ENCODE measurements at places on chromosomes 2 and 18. TPM values are rescaled to one million over a fixed set of nuclear protein-coding genes. Genes with fewer than 3 reads are reported as not detected.

The REEP1 gene
- 0.53 TPM for total RNA-seq

The CRYBA2 gene
- not detected for total RNA-seq

DNA sequence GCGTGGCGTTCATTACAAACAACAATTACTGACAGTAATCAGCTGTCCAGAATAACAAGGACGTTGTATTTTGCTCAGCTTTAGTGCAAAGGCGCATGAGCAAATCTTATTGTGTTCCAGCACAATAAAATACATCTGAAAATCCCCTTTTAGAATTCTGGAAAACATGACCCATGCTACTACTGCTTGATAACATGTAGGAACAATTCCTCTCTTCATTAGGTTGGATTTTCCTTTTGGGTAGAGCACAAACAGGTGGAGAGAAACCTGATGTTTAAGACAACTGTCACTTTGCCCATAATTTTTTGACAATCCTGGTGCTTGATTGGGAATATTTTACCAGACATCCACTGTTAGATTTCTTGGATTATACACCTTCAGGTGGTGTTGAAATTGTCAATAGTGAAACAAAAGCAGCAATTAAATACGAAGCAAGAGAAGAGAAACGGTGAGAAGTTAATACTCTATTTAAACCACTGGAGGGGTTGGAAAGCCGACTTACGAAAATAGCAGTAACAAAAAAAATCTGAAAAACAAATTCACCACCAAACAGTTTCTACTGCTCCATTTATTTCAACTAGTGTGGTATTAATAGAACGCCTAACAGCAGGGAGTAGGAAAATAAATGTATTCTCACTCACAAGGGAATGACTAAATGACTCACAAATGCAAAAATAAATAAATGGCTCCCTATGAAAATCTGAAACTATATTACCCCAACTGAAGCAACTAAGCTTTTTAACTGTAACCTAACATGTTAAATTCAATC, 102.7 kb downstream of the CPO start:
- no peak overlapping the region for H3K4me3 ChIP-seq
- DNase-seq, result no peak
- no peaks in the 10 kb centered on the region for H3K27me3 ChIP-seq
- no peaks in the 10 kb centered on the region for H3K36me3 ChIP-seq
- peaks cover 13% of the 10 kb centered on the region for H3K4me1 ChIP-seq
- H3K27ac ChIP-seq, result no peak overlapping the region

The AQP12A gene
- total RNA-seq, result not detected

The SLC14A1 gene
- not detected for total RNA-seq

The LINC00305 gene
- not detected for total RNA-seq

The SAG gene
- not detected for total RNA-seq

GRCh38 chr2:11718606-11719005, 27.8 kb upstream of the LPIN1 start:
- H3K36me3 ChIP-seq, result no peaks in the 10 kb centered on the region
- no peak overlapping the region for H3K27ac ChIP-seq
- no peaks in the 10 kb centered on the region for H3K4me1 ChIP-seq

DNA sequence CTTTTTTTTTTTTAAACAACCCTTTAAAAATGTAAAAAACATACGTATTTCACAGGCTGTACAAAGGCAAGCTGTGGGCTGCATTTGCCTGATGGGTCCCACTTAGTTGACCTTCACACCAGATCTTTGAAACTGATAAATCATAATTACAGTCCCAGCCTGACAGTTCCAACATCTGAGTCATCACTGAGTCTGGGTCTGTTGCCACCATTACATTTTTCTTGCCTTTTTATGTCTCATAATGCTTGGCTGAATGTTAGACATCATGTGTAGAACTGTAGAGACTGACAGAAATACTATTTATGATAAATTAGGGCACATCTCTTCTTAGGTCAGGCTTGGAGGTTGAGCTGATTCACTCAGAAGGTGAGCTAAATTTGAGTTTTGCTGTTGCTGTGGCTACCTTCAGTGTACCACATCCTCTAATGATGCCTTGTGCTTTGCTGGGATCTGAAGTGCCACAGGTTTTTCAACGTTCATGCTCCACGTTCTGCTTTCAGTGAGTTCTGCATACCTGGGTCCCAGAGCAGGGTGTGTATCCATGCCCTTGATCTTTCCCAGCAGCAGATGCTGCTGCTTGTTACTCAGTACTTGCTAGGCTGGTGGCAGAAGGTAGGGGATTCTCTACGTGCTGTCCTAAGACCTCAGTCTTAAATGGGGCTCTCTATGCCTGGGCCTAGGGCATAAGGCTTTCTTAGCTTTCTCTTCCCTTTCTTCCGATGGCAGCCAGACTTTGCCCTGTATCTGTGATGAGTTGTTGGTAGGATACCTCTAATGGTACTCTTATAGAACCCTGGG, 160.6 kb upstream of the SMAD7 start:
- DNase-seq, result no peak
- H3K27me3 ChIP-seq, result no peaks in the 10 kb centered on the region
- H3K4me3 ChIP-seq, result no peak overlapping the region
- no peaks in the 10 kb centered on the region for H3K4me1 ChIP-seq

DNA sequence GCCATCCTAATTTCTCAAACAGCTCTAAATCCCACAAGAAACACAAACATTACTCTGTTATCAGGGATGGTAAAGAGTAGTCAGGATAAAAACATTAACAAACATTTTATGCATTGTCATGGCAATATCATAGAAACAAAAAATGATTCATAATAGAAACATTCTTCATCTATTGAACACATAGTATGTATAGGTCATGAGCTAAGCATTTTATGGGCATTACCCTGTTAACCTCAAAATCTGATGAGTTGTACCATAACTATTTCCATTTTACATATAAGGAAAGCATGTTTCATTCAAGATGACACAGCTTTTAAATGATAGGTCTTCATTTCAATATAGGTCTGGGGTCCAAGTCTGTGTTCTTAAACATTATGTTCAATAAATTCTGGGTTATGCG, 344.9 kb downstream of the RND3 start:
- peaks cover 48% of the 10 kb centered on the region for H3K4me1 ChIP-seq
- H3K36me3 ChIP-seq, result no peaks in the 10 kb centered on the region
- peak; percentile 83 for DNase-seq
- H3K27ac ChIP-seq, result peak overlapping the region; percentile 99

DNA sequence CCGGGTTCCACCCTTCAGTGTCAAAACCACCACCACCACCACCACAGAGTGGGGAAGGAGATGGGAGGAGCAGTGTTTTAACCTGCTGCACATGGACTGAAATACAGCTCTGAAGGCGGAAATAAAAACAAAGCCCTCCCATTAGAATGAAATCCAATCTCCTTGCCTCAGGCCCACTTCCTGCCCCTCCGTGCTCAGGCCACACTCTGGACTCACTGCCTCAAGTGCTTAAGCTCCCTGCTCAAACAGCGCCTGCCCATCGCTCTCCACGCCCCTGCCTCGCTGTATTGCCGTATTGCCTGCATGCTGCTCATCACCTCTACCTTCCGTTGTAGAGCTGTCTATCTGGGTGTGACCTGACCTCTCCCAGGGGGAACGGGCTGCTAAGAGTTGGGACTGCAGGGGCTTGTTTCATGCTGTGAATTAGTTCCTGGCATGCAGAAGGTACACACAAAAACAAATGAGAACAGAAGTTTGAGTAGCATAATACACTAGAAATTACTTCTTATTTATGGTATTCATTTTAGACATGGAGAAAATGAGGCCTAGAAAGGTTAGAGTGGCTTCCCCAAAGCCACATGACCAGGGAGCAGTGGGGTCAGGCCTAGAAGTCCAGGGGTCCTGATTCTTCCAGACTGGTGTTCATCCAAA, 31.6 kb upstream of the NEB start:
- no peak overlapping the region for H3K4me3 ChIP-seq
- no peaks in the 10 kb centered on the region for H3K36me3 ChIP-seq
- peak; percentile 50 for DNase-seq
- H3K27ac ChIP-seq, result no peak overlapping the region
